ENCODE measurements at places on chromosomes 5 and 9.

- DNase-seq: no peak
Measured at GRCh38 chr5:50574121-50574520, 92.3 kb upstream of the PARP8 start.

DNA sequence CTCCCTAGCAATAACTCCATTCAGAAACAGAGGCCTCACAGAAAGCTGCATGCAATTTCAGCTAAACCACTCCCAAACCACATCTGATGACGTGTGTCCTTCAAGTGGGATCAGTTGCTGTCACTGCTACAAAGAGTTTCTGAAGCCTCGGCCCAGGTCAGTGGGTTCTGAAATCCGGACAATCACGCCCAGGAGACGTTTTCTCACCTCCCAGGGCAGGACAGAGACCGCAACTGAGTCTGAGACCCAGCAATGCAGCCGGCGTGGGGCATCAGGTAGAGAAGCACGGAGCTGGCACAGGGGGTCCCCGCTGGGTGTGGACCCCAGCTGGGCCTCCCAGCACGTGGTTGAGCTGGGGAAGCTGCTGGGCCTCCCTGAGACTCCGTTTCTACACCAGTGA, 2.6 kb upstream of the UBE2QL1 start:
- no peak for DNase-seq

GRCh38 chr9:121598965-121599871, 52.2 kb upstream of the DAB2IP start:
- no peak for DNase-seq

DNA sequence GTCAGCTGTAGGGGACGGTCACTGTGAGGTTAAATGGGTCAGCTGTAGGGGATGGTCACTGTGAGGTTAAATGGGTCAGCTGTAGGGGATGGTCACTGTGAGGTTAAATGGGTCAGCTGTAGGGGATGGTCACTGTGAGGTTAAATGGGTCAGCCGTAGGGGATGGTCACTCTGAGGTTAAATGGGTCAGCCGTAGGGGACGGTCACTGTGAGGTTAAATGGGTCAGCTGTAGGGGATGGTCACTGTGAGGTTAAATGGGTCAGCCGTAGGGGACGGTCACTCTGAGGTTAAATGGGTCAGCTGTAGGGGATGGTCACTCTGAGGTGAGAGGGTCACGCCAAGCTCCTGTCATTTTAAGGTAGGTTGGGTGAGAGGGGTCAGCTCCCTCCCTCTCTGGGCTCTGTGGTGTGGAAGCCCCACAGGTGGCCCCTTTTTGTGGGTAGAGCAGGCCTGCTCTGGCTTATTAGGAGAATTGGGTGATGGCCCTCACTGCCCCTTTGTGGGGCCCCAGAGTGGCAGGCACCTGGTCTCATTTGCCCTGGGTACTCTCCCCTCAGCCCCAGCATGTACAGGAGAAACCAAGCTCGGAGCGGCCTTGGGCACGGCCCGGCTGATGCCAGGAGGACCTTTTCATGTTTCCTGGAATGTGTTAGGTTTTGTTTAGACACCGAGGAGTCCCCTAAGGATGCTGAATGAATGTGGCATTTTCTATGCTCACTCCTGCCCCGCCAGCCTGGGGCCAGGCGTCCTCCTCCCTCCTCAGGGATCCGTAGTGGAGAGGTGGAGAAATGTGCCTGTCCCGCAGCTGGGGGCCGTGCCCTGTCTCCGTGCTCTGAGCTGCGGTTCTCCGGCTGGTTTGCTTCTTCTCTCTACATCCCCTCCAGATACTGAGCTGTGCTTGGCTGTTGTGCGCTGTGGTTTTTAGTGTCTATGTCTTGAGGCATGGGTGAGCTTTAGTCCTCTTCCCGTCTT, 31.4 kb downstream of the AHRR start:
- no peak for DNase-seq

GRCh38 chr9:110809038-110809595, 140.5 kb downstream of the MUSK start:
- DNase-seq: no peak

DNA sequence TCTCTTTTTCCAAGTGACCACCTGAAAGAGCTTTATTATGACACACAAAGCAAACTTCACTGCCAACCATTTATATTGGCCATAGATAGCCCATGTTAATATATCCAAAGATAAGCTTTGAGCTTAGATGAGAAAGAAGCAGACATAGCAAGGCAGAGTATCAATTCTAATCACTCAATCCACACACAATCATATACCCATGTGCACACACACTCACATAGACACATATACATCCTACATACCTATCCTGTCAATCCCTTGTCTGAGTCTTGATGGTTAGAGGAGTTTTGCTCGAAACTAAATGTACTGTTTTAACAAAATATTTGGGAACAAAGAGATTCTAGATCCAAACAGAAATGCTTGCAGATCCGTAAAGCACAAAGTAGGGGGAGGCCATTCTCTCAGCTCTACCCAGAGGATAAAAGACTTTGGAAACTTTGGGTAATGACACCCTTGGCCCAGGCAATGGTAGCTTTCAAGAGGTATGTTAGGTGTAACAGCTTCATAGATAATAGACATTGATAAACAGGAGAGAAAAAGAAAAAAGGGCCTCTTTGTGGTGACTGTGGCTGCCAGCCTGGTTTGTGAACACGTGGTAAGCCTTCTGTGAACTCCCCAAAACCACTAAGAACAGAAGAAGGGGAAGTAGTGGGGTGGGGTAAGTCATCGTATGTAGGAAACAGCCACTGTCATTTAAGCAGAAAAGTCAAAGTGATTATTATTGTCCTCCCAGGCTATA, 121.6 kb downstream of the TLR4 start:
- no peak for DNase-seq

DNA sequence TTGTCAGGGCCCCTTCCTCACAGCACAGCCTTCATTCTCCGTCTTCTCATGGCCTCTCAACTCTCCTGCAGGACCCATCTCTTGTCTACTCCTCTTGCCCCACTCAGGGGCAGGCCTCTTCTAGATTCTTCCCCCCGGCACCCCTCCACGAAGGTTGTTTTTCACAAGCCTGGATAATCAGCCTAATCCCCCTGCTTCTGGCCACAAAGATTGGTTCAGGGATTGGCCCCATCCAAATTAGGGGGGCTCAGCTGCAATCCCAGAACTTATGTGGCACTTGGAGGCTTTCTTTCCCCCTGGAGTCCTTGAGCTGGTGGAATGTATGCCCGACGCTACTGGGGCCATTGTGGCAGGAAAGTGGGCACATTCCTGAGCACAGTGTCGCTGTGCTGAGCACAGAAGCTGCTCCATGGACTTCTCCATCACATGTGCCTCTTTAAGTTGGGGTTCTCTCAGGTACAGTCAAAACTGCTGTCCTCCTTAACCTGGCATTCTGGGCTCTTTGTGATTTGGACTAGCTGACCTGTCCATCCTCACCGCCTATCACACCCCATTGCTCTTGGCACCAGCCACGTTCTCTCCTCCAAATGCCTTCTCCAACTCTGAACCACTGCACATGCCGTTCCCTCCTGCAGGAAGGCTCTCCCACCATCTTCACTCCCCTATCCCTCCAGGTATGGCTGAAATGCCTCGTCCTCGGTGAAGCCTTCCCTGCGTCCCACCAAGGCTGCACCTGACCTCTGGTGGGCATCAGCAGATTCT, 66.8 kb upstream of the RNF130 start:
- DNase-seq: no peak

DNA sequence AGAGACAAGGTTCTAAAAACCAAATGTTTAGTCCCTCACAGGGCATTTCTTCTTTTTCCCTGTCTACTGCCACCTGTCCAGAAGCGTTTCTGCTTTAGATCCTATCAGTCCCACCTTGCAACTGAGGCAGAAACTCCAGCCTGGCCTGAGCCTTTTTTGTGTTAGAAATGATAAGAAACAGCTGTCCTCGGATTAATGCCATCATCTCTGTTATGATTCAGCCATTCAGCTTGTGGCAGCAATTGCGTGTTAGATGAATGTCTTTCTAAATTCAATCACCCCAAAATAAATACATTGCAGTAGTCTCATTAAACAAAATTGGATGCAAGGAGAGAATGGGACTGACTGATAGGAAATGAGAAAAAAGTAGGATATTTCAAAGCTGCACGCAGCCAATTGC, 28.3 kb upstream of the FRMPD1 start:
- DNase-seq: no peak

DNA sequence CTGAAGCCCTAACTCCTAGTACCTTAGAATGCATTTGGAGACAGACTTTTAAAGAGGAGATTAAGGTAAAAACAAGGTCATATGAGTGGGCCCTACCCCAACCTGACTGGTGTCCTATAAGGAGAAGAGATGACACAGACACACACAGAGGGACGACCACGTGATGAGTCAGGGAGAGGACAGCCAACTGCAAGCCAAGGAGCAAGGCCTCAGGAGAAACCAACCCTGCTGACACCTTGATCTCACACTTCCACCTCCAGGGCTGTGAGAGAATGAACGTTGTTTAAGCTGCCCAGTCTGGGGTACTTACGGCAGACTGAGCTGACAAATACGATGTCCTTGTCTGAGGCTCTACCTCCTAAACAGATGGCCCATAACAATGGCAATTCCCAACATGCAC, 93.6 kb downstream of the ROR2 start:
- DNase-seq: no peak

DNA sequence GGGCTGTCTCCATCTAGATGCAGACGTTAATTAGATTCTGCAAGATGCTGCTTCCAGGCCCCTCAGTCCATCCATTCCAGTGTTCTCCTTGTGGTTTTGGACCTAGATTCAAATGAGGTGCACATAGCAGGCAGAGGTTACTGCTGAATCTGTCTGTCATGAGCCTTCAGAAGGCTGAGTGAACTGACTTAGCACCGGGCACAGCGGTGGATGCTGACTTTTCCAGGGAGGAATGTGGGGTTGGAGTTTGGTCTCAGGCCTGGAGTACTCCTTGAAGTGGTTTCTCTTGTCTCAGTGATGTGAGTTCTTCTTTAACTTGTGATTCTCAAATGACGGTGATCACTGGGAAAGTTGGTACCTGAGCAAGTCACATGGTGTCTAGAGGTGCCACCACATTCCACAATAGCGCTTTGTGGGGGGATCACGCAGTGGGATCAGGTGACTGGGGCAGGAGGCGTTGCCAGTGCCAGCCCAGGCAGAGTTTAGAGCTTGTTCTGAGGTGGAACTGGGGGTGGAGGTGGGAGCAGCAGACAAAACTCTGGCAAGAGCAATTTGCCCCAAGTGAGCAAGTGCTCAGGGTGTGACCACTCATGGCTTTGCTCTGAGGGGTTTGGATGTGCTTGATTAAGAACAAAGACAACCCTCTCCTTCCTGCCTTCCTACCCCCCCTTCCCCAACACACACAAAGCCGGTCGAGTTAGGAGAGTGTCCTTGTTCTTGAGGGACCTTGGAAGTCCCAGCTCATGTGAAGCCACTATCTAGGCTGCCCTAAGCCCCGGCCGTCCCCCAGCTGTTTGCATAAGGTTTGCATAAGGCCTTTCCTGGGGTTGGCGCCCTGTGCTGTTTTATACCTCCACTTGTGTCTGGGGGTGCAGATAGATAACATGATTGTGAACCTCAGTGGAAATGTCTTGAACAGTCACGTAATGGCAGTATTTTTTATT, 25.1 kb downstream of the JADE2 start:
- DNase-seq: no peak

GRCh38 chr5:73312146-73312871, 136.3 kb downstream of the FOXD1 start:
- no peak for DNase-seq

DNA sequence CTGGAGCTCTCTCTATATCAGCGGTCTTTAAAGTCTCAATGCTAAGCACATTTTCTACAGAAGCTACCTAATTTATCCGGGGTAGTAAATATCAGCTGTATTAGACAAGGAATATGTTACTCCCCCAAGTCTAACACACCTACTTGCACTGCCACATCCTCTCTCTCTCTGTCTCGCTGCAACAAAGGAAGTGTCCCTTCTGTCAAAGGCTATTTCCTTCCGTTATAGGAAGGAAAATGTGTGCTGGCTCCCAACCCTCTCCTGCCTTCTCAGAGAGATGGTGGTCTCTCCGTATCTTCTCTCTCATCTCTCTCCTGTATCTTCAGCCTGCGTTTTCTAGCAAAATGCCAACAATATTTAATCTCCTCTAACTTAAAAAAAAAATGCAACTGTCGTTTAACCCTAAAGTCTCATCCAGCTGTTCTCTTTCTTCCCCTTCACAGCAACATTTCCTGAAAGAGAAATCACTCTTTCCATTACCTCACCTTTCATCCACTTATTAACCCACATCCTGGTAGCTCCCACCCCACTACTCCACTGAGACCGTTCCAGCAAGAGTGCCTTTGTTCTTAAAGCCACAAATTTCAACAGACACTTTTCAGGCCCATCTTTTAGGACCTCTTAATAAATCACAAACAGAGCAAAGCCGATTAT, 2.3 kb downstream of the TTF1 start:
- DNase-seq: no peak

DNA sequence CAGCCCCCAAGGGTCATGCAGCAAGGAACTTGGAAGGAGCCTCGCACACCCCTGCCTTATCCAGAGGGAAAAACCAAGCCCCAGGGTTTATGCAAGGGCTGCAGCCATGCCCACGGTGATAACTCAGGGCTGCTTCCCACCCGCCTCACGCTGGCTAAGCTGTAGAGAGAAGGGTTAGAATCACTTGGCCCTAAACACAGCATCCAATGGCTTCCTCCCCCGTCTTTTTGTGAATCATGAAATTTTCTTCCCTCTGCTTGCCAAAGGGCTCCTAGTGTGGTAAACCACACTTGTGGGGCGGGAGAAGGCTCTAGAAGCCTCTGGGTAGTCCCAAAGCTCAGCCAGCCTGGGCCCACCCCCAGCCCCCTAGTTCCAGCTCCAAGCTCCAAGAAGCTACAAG, 55.9 kb upstream of the ORM1 start:
- DNase-seq: no peak

GRCh38 chr5:34858790-34859189, 19.8 kb downstream of the TTC23L start:
- no peak for DNase-seq

DNA sequence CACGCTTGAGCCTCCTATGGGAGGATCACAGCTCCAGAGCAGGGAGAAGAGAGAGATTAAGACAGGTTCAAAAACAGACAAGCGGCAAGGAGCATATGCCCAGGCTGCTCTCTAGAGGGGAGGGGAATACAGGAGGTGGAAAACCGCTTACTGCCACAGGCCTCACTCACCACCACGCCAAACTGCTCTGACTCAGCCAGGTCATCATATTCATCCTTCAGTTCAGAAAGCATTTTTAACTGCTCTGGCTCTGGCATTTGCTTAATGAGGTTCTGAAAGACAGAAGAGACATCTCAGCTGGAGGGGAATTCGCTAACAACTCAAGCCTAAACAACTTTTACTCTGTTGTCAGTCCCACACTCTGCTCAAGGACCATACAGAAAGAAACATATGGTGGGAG, 40.1 kb downstream of the PCDHGC5 start:
- no peak for DNase-seq

DNA sequence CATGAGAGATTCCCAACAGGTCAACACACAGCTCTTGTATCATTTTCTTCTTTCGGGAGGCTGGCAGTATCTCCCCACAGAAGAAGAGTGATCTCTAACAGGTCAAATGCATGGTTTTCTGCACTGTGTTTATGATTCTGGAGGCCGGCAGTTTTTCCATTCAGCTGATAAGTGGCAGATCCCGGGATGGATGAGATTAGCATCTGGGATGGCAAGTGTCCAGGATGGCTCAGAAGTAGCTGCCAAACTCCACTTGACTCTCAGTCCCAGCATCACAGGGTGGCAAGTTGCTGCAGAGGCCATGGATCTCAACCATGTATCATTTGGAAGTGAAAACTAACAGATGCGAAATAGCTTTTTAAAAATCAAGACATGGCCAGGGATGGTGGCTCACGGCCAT, 97.8 kb upstream of the SLC44A1 start:
- DNase-seq: no peak

GRCh38 chr5:39758426-39758825, 333.6 kb upstream of the DAB2 start:
- DNase-seq: no peak

Data from iPS DF 19.7 (cell line).